ENCODE measurements at places on chromosomes 12 and 14.

- DNase-seq: no peak
These were observed 7.7 kb upstream of the KRT82 start for GRCh38 chr12:52413782-52414345.

- DNase-seq: no peak
These were observed 18.5 kb upstream of the CISTR start for GRCh38 chr12:53770281-53770680.

GRCh38 chr14:91636604-91637003 lies 95.3 kb downstream of the CATSPERB start:
- DNase-seq: no peak

GRCh38 chr14:64364907-64365306 lies 23.2 kb upstream of the MTHFD1 start:
- DNase-seq: no peak

DNA sequence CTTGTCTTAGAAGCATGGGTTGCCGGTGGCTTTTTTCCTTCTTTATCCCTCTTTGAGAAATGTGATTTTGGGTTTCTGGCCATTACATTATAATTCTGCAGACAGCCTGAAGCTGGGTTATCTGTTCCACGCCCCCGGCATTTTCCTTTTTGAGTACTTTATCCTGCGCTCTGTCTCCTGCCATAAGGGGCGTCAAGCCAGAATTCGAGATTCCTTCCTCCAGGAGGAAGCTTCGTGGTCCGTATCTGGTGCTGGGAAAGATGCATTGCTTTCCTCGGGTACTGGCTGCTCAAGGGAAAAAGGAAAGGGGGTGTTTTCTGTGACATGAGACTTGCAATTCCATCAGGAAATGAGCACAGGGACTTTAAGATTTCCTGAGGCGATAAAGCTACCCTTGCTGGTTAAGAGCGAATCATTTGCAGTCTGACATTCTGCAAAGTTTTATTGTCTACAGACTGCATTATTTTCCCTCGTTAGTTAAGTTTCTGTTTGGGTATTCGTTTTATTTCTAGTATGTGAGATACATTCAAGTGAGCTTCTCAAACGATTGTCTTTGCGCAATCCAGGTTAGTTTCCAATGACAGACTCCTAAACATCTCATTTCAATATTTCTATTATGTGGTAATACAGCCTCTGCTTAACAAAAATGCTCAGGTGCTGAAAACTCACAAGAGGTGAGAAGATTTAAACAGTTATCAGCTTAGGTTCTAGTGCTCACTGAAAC lies 694 bp downstream of the AKAP5 start:
- DNase-seq: peak; percentile 36

- no peak for DNase-seq
These were observed 8.2 kb downstream of the SERPINA4 start for GRCh38 chr14:94569381-94570001.

DNA sequence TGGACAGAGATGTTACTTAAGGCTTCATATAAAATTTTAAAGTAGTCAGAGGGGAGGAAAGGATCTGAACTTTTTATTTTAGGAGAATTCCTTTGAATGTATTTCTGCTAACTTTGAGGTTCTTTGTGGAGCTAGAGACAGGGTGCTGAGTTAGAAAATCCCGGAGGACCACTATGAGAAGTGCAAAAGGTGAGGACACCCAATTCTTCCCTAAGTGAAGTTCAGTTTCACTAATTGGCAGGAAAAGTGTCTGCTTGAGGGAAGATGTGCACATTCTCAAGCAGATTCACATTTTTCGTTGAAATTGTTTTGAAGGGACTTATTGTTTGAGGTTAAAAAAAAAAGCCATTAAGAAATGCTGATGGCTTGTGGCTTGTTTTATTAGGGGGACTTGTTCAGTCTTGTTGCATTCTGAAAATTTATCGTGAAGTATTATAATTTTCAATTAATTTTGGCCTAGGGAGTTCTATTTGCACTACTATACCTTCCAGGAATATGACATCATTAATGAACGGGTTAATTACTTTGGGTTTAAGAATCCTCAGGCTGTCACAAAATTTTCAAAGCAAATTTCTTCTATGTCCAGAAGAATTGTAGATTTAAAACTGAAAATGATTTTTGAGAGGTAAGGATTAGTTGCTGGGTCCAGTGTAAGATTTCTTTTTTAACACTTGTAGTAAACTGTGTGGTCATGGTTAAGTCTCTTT lies 1.8 kb downstream of the PCNX1 start:
- DNase-seq: no peak

GRCh38 chr14:89164168-89165073 lies 252.6 kb downstream of the FOXN3 start:
- DNase-seq: peak; percentile 72

GRCh38 chr12:42589465-42590329 lies at the start of gene PRICKLE1:
Gene PRICKLE1, minus strand, starts transcription at chr12:42589746. Its CDS starts 117,230 bp downstream, at chr12:42472516.
- DNase-seq: peak; percentile 65

- no peak for DNase-seq
These were observed 96.2 kb downstream of the FIGNL2 start for GRCh38 chr12:51752234-51752889.

- DNase-seq: peak; percentile 37
These were observed 7.8 kb upstream of the DTD2 start for GRCh38 chr14:31465111-31465510.

- DNase-seq: no peak
These were observed 42.0 kb downstream of the HECTD4 start for GRCh38 chr12:112340230-112340629.

DNA sequence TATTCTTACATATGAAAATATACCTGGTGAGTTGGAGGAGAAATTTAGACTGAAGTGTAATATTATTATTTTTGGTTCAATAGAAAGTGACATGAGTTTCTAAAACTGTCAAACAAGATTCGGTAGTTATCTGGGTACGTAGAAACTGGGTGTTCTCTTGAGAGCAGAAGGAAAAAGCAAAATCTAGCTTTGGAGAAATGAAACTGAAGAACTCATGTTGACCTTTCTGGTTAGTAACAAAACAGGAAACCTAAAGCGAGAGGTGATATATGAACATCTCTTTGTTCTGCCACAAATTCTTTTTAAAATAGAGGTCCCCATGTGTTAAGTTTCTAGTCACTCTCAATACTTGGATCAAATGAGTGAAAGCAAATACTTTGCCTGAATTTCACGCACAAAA lies 401.7 kb downstream of the TRHDE start:
- no peak for DNase-seq

DNA sequence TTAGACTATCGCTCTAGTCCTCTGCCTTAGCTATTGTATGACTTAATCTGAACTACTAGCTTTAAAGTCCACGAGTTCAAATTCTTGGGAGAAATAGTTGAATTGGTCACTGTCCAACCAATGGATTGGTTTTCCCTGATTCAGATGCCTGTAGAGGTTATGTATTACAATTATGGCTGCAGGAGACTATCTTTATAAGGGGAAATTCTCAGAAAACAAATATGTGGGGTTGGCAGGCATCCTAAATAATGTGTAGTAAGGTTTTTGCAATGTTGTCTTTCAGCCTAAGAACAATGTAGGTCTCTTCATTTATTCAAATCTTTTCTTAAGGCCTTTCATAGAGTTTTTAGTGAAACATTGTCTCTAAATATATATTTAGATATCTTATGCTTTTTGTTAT lies 26.9 kb downstream of the MYRFL start:
- DNase-seq: no peak

GRCh38 chr12:88889326-88890110 lies 309.2 kb upstream of the KITLG start:
- DNase-seq: no peak

DNA sequence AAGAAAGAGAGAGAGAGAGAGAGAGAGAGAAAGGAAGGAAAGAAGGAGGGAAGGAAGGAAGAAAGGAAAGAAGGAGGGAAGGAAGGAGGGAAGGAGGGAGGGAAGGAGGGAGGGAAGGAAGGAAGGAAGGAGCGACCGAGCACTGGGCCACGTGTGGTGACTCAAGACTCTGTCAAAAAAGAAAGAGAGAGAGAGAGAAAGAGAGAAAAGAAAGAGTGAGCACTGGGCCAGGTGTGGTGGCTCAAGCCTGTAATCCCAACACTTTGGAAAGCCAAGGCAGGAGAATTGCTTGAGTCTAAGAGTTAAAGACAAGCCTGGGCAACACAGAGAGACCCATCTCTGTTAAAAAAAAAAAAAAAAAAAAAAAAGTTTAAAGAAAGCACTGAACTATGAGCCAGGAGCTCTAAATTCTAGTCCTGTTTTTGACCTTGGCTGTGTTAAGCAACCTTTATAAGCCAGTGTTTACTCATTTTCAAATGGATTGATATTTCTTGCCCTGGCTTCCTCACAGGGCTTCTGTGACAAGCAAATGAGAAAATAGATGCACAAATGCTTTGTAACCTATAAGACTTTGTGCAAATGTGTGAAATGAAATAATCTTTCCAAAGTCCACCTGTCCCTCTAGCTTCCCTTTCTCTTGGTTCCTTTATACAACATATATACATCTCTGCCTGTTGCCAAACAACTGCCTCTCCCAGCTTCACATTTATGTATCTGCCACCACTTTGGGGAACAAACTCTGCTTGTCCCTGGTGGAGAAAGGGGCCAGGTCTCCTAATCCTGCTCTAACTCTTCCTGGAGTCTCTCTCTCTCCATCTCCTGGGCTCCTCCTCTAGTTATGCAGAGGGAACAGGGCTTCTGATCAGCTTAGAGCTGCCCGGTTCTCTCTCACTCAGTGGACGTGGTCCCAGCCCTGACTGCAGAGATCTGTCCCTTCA lies 16.1 kb upstream of the PLEKHG6 start:
- no peak for DNase-seq

DNA sequence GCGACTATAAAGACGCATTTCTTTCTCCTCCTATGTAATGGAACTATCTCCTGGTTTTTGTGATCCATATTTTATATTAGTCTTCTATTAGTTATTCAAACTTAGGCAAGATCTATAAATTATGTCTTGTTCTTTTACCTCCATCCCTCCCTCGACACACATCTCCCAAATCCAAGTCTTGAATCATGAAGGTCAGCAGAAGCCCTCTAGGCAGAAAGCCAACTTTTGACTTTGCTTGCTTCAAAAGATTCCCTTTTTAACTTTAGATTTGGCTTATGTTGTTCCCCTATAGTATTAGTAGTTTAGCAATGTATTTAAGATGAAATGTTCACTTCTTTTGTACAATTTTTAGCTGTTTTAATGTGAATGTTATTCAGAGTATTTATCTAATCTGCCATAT lies 689.8 kb downstream of the SLC6A15 start:
- no peak for DNase-seq

- DNase-seq: no peak
These were observed 106.4 kb downstream of the WIF1 start for GRCh38 chr12:65014504-65015271.

- DNase-seq: peak; percentile 51
These were observed 1.8 kb downstream of the OTOGL start for GRCh38 chr12:80101126-80101525.

GRCh38 chr14:68976160-68977067 lies 2.7 kb downstream of the ACTN1 start:
- no peak for DNase-seq

GRCh38 chr14:33857650-33858049 lies 93.2 kb downstream of the EGLN3 start:
- DNase-seq: peak; percentile 21

DNA sequence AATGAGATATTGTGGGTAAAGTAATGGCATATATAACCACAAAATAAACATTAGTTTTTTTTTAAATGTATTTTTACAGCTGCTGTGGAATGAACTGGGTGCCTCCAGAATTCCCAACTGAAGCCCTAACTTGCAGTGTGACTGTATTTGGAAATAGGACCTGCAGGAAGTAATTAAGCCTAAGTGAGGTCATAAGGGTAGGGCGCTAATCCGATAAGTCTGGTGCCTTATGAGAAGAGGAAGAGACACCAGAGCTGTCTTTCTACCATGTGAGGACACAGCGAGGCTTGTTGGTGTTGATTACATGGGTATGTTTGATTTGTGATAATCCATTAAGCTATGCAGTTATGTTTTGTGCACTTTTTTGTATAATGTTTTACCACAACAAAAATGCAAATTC lies 136.8 kb downstream of the TPH2 start:
- no peak for DNase-seq

DNA sequence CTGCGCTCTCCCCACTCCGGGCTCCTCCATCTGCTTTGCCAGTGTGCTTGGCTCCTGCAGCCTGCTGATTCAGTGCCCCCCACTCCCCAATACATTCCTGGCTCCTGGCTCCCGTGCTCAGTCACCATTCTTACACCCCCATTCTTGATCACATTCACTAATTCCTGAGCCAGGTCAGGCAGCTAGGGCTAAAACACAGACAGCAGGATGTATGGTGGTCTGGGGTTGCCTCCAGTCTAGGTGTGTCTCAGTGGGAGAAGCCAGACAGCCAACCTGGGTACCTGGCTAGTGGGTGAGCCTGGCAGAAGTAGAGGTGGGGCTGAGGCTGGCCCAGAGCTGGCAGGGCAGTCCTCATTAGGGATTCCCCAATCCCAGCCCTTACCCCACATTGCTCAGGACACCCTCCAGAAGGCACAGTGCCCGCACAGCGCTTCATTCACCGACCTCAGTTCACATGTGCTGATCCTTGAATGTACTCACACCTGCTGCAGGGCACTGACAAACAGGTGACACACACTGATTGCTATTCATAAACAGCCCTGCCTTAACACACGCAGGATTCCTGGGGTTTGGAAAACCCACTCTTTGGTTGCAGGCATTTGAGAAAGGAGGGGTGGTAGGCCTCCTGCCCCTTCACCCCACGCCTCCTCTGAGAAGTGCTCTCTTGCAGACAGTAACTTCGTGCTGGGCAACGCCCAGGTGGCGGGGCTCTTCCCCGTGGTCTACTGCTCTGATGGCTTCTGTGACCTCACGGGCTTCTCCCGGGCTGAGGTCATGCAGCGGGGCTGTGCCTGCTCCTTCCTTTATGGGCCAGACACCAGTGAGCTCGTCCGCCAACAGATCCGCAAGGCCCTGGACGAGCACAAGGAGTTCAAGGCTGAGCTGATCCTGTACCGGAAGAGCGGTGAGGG lies 1.7 kb downstream of the KCNH3 start:
- peak; percentile 37 for DNase-seq

- no peak for DNase-seq
These were observed 9.6 kb upstream of the AKAP6 start for GRCh38 chr14:32319368-32320049.

GRCh38 chr12:65494537-65494936 lies 216.1 kb downstream of the MSRB3 start:
- DNase-seq: no peak

DNA sequence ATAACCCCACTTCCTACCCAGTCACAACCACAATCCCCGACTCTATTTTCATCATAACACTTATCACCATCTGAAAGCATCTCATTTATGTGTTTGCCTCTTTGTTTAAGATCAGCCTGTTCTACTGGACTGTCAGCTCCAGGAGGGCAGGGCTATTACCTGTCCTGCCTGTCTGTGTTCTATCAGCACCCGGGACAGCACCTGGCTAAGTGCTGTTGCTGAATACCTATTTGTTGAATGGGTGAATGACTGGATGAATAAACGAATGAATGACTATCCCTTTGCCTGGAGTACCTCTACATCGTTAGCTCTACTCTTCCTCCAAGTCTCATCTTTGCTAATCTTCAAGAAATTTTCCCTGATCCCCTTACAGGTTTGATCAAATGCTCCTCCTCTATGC lies 69.0 kb downstream of the WSCD2 start:
- peak; percentile 8 for DNase-seq

- DNase-seq: no peak
These were observed 32.4 kb upstream of the ULK1 start for GRCh38 chr12:131862084-131862441.

All from hematopoietic multipotent progenitor cell treated with erythropoietin and hydrocortisone succinate and interleukin-3 and kit ligand, for 4 days (in vitro differentiated cells).